ENCODE measurements at places on chromosomes 16 and 17. TPM values are rescaled to one million over a fixed set of nuclear protein-coding genes. Genes with fewer than 3 reads are reported as not detected.

The NAA60 gene
- total RNA-seq, result 27.8 TPM

DNA sequence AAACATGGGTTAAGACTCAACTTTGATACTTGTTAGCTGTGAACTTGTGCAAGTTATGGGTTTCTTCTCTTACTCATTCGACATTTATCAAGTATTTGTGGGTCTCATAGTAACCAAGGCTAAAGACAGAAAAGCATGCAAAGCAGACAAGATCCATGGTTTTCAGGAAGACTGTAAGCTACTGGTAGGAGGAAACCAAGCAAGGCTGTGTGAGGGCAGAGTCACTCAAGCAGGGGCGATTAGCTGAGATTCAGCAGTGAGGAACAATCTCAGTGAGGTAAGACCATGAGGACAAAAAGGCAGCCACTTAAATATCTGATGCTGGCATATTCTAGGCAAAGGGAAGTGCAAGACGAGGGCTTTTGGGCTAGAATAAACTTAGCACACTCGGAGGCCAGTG is 29.5 kb downstream of the MBTD1 start:
- no peak for DNase-seq

The DPEP2 gene
- 43.5 TPM for total RNA-seq

The ABCA8 gene
- total RNA-seq, result not detected

- no peak for DNase-seq
These were observed 13.7 kb downstream of the ZNF213 start for GRCh38 chr16:3148256-3149192.

DNA sequence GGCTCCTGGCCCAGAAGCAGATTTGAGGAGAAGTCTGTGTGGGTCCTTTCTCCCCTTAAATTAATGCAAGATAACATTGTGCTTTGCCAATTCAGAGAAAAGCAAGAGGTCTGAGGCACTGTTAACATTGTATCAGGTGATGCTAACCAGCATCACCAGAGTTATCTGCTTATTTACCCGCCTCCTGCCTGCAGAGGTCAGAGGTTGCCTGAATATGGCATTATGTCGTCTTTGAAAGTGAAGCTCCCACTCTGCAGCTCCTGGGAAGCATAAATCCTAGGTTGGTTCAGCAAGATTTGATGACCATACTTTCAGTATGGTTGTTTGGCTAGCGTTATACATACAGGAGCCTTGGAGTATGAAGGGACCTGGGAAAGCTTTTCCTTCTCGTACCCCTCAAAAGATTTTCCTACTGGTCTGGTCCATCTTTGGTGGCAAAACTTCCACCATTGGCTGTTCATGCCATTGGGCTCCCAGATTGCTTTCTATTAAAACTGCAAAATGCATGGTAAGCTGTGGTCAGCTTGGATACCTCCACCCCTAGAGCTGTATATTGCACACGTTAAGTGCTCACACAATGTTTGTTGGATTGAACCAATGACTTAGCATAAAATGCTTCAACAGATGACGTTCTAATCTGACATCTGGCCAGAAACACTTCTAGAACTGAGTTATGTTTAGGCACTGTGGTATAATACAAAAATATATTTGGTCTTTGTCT is 24.1 kb downstream of the CHD9 start:
- DNase-seq, result no peak

DNA sequence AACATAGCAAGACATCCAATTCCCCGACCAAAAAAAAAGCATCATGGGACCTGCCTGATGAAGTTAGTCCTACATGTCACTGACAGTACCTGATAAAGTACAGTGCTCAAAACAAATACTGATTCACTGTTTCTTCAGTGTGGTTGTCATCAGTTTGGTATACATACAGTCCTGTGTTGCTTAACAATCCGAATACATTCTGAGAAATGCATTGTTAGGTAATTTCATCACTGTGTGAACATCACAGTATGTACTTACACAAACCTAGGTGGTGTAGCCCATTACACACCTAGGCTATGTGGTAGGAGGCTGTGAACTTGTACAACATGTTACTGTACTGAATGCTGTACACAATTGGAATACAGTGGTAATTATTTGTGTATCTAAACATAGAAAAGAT is 19.0 kb upstream of the FA2H start:
- no peak for DNase-seq
